Naive thymus-derived CD8-positive, alpha-beta T cell (primary cell): ENCODE measurements at places on chromosomes 11 and 22. TPM values are rescaled to one million over a fixed set of nuclear protein-coding genes. Genes with fewer than 3 reads are reported as not detected.

The VPS51 gene
- 258 TPM for total RNA-seq

- no peaks in the 10 kb centered on the region for H3K36me3 ChIP-seq
- no peak overlapping the region for H3K4me3 ChIP-seq
- peaks cover 2% of the 10 kb centered on the region for H3K27me3 ChIP-seq
- peaks cover 18% of the 10 kb centered on the region for H3K4me1 ChIP-seq
Measured at GRCh38 chr11:76655501-76656049, 15.0 kb downstream of the LRRC32 start.

- no peaks in the 10 kb centered on the region for H3K36me3 ChIP-seq
- no peaks in the 10 kb centered on the region for H3K27me3 ChIP-seq
- no peak for DNase-seq
- peak overlapping the region; percentile 60 for H3K4me3 ChIP-seq
- peak overlapping the region; percentile 88 for H3K27ac ChIP-seq
- H3K4me1 ChIP-seq, result peaks cover 63% of the 10 kb centered on the region
Measured at GRCh38 chr11:3015796-3016195, 23.7 kb upstream of the NAP1L4 start.

The TRIM34 gene
- 12.5 TPM for total RNA-seq

DNA sequence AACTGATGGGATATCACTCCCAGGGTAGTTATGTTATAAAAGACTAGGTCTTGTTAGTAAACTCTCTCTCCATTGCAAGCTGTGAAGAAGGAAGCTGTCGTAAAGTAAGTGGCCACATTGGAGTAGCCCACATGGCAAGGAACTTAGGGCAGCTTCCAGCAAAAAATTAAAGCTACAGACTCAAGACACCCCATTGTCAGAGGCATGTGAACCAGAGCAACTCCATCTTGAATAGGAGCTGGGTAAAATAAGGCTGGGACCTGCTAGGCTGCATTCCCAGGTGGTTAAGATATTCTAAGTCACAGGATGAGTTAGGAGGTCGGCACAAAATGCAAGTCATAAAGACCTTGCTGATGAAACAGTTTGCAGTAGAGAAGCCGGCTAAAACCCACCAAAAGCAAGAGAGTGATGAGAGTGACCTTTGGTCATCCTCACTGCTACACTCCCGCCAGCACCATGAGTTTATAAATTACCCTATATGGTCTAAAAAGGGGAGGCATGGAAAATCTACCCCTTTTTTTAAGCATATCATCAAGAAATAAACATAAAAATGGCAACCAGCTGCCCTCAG, 23.9 kb downstream of the CCKBR start:
- no peak for DNase-seq
- no peak overlapping the region for H3K27ac ChIP-seq
- H3K27me3 ChIP-seq, result peaks cover 50% of the 10 kb centered on the region

DNA sequence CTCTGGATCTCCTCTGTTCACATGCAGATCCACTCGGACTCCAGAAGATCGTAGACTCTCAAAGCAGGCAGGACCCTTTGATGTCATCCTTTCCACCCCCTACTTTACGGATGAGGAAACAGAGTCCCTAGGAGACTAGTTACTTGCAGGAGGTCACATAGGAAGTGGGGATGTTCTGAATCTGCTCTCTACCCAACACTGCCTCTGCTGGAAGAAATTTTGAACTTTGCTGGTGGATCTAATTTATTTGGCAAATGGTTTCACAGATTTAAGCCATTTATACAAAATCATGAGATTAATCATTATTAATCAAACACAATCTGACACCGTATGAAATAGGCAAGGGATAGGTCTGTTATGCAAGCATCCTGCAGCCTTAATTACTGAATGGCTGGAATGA, 55.0 kb upstream of the USP47 start:
- peaks cover 4% of the 10 kb centered on the region for H3K27me3 ChIP-seq
- DNase-seq, result no peak
- peaks cover 1% of the 10 kb centered on the region for H3K4me1 ChIP-seq

- no peak overlapping the region for H3K27ac ChIP-seq
- no peaks in the 10 kb centered on the region for H3K27me3 ChIP-seq
- H3K4me1 ChIP-seq, result no peaks in the 10 kb centered on the region
Measured at GRCh38 chr11:29159552-29160465, 857.0 kb downstream of the KCNA4 start.

- DNase-seq, result no peak
- H3K36me3 ChIP-seq, result no peaks in the 10 kb centered on the region
- peaks cover 11% of the 10 kb centered on the region for H3K27me3 ChIP-seq
- no peak overlapping the region for H3K4me3 ChIP-seq
- H3K4me1 ChIP-seq, result no peaks in the 10 kb centered on the region
- no peak overlapping the region for H3K27ac ChIP-seq
Measured at GRCh38 chr11:123704341-123704740, 37.1 kb downstream of the ZNF202 start.

GRCh38 chr11:123560006-123560405, 94.4 kb downstream of the SCN3B start:
- H3K4me1 ChIP-seq, result peaks cover 16% of the 10 kb centered on the region
- H3K4me3 ChIP-seq, result peak overlapping the region; percentile 90
- no peaks in the 10 kb centered on the region for H3K36me3 ChIP-seq
- peak; percentile 45 for DNase-seq
- H3K27ac ChIP-seq, result peak overlapping the region; percentile 55
- H3K27me3 ChIP-seq, result peaks cover 16% of the 10 kb centered on the region

The CHRDL2 gene
- total RNA-seq, result not detected

DNA sequence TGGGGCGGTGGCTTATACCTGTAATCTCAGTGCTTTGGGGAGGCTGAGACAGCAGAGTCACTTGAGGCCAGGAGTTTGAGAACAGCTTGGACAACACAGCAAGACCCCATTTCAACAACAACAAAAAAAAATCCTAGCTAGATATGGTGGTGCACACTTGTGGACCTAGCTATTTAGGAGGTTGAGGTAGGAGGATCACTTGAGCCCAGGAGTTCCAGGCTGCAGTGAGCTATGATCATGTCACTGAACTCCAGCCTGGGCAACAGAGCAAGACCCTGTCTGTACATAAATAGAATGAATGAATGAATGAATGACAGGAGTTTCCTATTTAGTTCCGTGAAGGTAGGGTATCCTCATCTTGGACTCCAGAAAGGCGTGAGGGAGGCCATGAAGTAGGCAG, 107.0 kb downstream of the OSBP2 start:
- H3K27me3 ChIP-seq, result peaks cover 43% of the 10 kb centered on the region
- peak overlapping the region; percentile 24 for H3K4me3 ChIP-seq
- no peak for DNase-seq
- peaks cover 5% of the 10 kb centered on the region for H3K4me1 ChIP-seq
- H3K36me3 ChIP-seq, result peaks cover 15% of the 10 kb centered on the region
- no peak overlapping the region for H3K27ac ChIP-seq

- peaks cover 35% of the 10 kb centered on the region for H3K36me3 ChIP-seq
- peaks cover 12% of the 10 kb centered on the region for H3K4me1 ChIP-seq
- H3K27me3 ChIP-seq, result no peaks in the 10 kb centered on the region
Measured at GRCh38 chr11:121576531-121576930, 123.8 kb upstream of the SORL1-AS1 start.

The MS4A14 gene
- total RNA-seq, result 0.16 TPM

The SEC14L6 gene
- total RNA-seq, result not detected

The GDPD4 gene
- not detected for total RNA-seq

The MS4A6E gene
- not detected for total RNA-seq

GRCh38 chr22:49367041-49367697, 460.5 kb downstream of the BRD1 start:
- H3K36me3 ChIP-seq, result no peaks in the 10 kb centered on the region
- H3K27ac ChIP-seq, result no peak overlapping the region
- peaks cover 6% of the 10 kb centered on the region for H3K27me3 ChIP-seq
- no peaks in the 10 kb centered on the region for H3K4me1 ChIP-seq
- no peak for DNase-seq

GRCh38 chr11:25349537-25349936, 852.7 kb downstream of the LUZP2 start:
- no peak overlapping the region for H3K4me3 ChIP-seq
- H3K27me3 ChIP-seq, result no peaks in the 10 kb centered on the region
- no peaks in the 10 kb centered on the region for H3K36me3 ChIP-seq
- no peak for DNase-seq

- H3K4me3 ChIP-seq, result no peak overlapping the region
- H3K27me3 ChIP-seq, result peaks cover 16% of the 10 kb centered on the region
- H3K27ac ChIP-seq, result no peak overlapping the region
- H3K36me3 ChIP-seq, result no peaks in the 10 kb centered on the region
- peaks cover 5% of the 10 kb centered on the region for H3K4me1 ChIP-seq
Measured at GRCh38 chr11:134541355-134541754, 129.3 kb upstream of the B3GAT1 start.

The HOATZ gene
- not detected for total RNA-seq

The CD44 gene
- total RNA-seq, result 650 TPM
